GM06990 (cell line): ENCODE measurements at places on chromosomes 7 and 10.

DNA sequence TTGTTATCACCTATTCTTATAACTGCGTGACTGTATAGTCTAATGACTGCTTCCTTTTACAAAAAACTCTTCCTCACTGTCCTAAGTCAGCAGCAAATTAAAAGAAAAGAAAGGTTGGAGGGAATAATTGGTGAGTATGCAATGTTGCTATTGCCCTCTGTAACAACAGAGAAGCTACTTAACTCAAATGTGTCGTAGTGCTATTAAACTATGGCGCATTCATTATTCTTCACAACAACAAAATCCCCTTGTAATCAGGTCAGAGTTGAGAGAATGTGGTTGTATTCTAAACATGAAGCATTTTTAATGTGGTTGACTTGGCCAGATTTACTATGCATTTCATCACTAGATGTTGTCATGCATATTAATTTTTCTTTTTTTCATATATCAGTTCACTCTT is 897.8 kb upstream of the PHF14 start:
- no peak for DNase-seq

DNA sequence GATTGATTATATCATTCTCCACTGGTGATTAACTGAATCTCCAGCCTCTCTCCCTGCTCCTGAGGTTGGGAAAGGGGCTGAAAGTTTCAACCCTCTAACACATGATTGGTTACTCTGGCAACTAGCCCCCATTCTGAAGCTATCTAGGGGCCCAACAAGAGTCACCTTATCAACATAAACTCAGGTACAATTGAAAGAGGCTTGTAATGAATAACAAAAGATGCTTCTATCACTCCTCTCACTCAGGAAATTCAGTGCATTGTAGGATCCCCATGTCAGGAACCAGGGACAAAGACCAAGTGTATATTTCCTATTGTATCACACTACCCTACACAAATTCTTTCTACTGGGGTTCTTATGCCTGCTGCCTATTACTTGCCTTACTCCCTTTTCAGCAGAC is 123.9 kb upstream of the SLC13A1 start:
- DNase-seq = no peak

GRCh38 chr7:25646726-25647413 is 418.6 kb upstream of the NPVF start:
- DNase-seq = no peak

DNA sequence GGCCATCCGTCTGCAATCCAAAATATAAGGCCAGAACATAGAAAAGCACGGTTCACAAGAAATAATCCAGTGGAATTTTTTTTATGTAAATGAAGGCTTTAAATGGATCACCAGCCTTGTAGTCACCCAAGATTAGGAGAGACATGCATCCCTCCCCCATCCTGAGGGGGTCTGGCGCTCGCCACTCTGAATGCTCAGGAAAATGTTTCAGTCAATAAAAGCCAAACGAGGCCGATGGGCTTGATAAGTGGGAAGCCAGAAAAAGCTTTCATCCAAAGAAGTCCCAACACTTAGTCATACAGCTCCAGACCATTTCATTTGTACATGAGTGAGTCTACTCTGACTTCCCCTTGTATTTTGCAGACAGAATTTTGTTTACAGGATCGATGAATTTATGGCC is 631.8 kb downstream of the GRID1 start:
- no peak for DNase-seq
